ENCODE measurements at places on chromosomes 6 and 20.
A peak's percentile ranks its signal among the peaks of the same experiment; 100 is the strongest.

- no peak for DNase-seq
Measured at GRCh38 chr6:6808915-6809314, 220.4 kb downstream of the LY86 start.

DNA sequence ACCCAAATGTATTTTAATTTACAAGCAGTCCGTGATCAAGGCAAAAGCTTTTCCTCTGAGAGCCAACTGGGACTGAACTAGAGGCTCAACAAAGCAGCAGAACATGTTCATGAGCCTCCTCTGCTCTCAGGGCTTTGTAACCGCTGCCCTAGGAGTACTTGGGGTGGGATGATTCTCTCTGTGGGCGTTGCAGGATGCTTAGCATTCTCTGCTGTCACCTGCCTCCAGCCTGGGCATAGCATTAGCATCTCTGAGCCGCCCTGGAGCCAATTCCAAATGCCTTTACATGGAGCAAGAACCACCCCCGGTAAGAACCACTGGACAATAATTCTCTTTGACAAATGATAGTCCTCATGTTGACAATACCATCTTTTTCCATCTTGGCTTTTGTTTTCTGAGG lies 237.6 kb upstream of the CDH4 start:
- no peak for DNase-seq

GRCh38 chr6:130222775-130223174 lies at the start of gene SAMD3:
TSS of gene SAMD3 (minus strand) at chr6:130222951. CDS start at chr6:130215273, 7,678 bp downstream.
- peak; percentile 23 for DNase-seq

DNA sequence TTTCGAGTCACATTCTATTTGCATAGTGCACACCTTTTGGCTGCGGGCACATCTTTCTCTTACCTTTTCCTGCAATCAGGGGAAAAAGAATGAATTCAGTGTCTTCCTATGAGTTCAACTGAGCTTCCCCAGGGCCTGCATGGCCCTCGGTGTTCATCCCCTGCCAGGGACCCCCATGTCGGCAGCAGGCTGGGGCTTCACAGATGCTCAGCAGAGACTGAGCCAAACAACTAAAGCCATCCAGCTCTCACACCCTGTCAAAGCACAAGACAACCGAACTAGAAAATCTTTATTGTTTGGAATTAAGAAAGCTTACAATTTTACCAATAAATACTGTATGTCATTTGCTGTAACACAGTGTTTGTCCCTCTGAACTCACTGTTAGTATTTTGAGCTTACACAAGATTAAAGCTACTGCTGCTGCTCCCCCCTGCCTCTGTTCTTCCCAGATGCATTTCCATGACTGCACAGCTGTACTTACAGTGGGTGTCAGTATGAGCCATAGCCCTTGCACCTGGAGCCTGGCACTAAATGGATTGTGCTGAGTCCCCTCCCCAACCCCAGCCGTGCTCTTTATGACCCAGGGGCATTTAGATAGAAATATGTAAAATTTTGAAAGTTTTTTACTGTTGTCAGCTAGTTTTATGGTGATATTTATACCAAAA lies 205.8 kb downstream of the TMEM242 start:
- no peak for DNase-seq

DNA sequence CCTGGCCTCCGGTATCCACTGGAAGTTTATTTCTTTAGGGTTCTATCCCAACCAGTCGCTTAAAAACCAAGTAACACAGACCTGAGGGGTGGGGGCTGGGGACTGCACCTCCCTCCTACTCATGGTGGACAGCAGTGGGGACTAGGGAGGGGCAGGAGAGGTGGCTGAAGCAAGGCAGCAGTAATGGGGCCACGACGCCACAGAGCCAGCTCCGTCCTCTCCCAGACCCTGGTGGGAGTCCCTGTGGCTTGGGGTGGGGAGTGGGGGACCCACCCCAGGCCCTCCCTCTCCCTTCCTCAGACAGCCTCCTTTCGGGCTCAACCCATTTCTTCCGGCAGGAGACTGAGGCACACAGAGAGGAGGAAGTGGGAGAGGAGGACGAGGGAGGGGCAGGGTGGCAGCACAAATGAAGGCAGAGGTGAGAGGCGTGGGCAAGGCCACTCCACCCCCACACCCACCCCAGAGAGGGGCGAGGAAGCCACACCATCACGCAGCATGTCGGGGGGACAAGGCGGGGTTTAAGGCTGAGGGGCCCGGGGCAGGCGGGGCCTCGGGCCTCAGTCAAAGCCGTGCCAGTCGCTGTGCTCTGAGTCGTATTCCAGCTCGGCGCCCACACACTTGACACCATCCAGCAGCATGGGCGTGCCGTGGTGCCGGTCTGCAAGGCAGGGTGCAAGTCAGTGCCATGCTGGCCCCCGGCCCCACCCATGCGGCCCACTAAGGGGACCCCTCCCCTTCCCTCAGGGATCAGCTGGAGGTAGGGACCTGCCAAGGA lies 13.9 kb downstream of the ADISSP start:
- DNase-seq: no peak

DNA sequence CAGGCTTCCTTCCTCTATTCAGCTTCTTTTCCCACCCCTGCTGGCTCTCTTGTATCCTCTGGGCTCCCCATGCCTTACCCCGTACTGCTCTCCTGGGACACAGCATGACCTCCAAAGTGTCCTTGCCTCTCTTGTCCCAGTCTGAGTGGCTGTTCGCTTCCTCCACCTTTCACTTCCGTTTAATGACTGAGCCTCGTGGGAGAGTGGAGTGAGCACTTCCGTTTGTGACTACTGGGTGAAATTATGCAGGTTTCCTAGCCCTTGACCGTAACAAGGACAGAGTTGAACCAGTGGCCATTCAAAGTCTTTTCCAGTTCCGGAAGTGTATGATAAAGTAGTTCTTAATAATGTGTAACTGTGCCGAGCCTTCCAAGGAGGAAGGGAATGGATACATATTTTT lies 109.2 kb downstream of the ARID1B start:
- no peak for DNase-seq

DNA sequence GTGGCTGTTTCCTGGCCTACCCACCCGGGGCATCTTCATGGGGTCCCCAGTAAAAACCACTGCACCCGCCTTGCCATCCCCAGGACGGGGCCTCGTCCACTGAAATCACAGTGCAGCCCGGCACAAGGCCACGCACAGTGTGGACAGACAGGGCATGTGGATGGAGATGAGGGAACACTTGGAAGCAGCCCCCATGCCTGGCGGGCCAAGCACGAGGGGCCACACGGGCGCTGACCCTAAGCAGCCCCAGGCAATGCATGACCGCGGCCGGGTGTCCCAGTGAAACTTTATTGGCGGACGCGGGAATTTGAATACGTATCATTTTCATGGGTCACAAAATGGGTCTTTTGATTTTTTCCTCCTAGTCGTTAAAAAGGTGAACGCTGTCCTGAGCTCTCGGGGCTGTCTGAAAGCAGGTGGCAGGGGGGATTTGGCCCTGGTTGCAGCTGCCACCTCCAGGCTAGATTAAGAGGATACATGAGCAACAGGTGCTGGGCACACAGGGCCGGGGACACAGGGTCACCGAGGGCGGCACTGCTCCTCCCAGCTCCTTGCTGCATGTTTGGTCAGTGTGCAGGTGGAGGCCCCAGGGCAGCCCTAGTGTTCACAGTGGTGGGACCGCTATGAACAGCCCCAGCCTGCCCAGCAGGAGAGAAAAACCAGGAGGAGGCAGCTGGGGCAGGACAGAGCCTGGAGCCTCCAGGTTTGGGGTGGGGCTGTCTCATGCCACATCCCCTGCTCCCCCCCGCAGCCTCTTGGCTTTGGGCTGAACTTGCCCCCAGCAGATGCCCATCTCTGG lies 74.9 kb upstream of the SLCO4A1 start:
- no peak for DNase-seq

DNA sequence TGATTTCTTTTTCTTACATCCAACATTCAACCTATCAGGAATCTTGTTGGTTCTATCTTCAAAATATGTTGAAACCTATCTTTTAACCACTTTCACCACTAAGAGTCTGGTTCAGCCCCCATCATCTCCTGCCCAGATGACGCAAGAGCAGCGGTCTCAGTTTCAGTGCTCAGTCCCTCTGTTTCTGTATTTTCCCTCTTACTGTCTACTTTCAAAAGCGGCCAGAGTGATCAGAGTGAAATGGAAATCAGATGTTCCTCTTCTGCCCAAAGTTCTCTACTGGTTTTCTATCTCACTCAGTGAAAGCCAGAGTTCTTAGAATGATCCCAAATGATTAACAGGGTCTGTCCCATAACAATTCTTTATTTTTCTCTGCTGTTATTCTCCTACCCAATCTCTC lies 147.9 kb upstream of the PDE7B start:
- DNase-seq: no peak

- no peak for DNase-seq
Measured at GRCh38 chr6:53005663-53006250, 10.7 kb upstream of the GSTA4 start.

GRCh38 chr20:24699321-24700165 lies 230.1 kb downstream of the SYNDIG1 start:
- DNase-seq: no peak

- no peak for DNase-seq
Measured at GRCh38 chr20:57666106-57666833, 43.5 kb downstream of the PMEPA1 start.

- DNase-seq: no peak
Measured at GRCh38 chr20:50655311-50655880, 35.9 kb downstream of the RIPOR3 start.

GRCh38 chr6:66993272-66993671 lies 1286.2 kb upstream of the EYS start:
- no peak for DNase-seq

DNA sequence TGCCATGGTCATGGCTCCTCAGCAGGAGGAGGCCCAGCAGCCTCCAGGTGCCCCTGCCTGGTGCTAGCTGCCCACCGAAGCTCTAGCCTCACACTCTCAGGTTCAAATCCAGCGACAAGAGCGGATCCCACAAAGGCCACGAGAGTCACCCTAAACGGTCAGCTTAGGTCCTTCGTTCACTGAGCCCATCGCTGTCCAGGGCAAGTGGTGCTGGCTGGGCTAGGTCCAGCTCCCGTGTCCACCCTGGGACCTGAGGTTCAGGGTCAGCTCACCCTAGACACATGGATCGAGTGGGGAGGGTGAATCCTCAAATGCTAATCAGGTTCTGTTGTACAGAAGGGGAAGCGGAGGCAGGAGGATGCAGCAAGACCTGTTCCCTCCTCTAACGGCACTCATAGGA lies 171.9 kb upstream of the SULF2 start:
- DNase-seq: no peak

- DNase-seq: no peak
Measured at GRCh38 chr20:1274485-1275311, 8.6 kb downstream of the SNPH start.

All from central memory CD4-positive, alpha-beta T cell (primary cell).